ENCODE measurements at places on chromosomes 12 and 14. TPM values are rescaled to one million over a fixed set of nuclear protein-coding genes. Genes with fewer than 3 reads are reported as not detected.

The IKBIP gene
- 65.6 TPM for total RNA-seq

The RNASE3 gene
- not detected for total RNA-seq

The GLT8D2 gene
- total RNA-seq = 0.28 TPM

The CAPZA3 gene
- total RNA-seq = not detected

The PSMC6 gene
- 88.7 TPM for total RNA-seq

The TDRD9 gene
- not detected for total RNA-seq

The TNS2 gene
- total RNA-seq = 11.6 TPM

The HVCN1 gene
- total RNA-seq = 0.80 TPM

The MYF5 gene
- not detected for total RNA-seq

The CLEC4E gene
- total RNA-seq = 0.07 TPM

The CIROP gene
- not detected for total RNA-seq

The AMN gene
- 0.16 TPM for total RNA-seq

The EML1 gene
- 40.3 TPM for total RNA-seq

The WDR89 gene
- total RNA-seq = 11.6 TPM

The OR10G3 gene
- total RNA-seq = not detected

The CD4 gene
- total RNA-seq = not detected

The TPPP2 gene
- total RNA-seq = not detected

The SOCS4 gene
- 8.2 TPM for total RNA-seq

The TAS2R20 gene
- total RNA-seq = not detected

The NCOR2 gene
- 226 TPM for total RNA-seq

The SLC8A3 gene
- total RNA-seq = not detected

The TMPRSS12 gene
- not detected for total RNA-seq

The ESPL1 gene
- total RNA-seq = 19.6 TPM

The RPS29 gene
- total RNA-seq = 5,005 TPM

The CLEC14A gene
- not detected for total RNA-seq

The ANO2 gene
- total RNA-seq = not detected

The ENDOU gene
- not detected for total RNA-seq

The CEP170B gene
- 19.0 TPM for total RNA-seq

The CDH24 gene
- total RNA-seq = 4.2 TPM

The RNASE2 gene
- total RNA-seq = not detected

The MUCL1 gene
- total RNA-seq = not detected

The OR4N2 gene
- not detected for total RNA-seq

The SLC2A14 gene
- 0.08 TPM for total RNA-seq

The TAS2R50 gene
- total RNA-seq = not detected

The GAPDH gene
- total RNA-seq = 6,616 TPM

The SLC17A8 gene
- not detected for total RNA-seq

The TCL1A gene
- total RNA-seq = not detected

The HECTD1 gene
- total RNA-seq = 62.6 TPM

The A2ML1 gene
- not detected for total RNA-seq

Measured in A549 treated with CpdA at 1 μM for 4 hours (cell line).